ENCODE measurements at places on chromosomes 4 and X.
A peak's percentile ranks its signal among the peaks of the same experiment; 100 is the strongest.

GRCh38 chr4:84568496-84568895 is 14.4 kb upstream of the CDS1 start:
- DNase-seq, result no peak

- DNase-seq, result no peak
Measured at GRCh38 chr4:71184195-71184781, 154.5 kb upstream of the SLC4A4 start.

GRCh38 chr4:40283968-40284367 is 51.2 kb upstream of the CHRNA9 start:
- peak; percentile 70 for DNase-seq

GRCh38 chrX:139566981-139567380 is 36.4 kb downstream of the F9 start:
- no peak for DNase-seq

- DNase-seq, result no peak
Measured at GRCh38 chrX:72545990-72546389, 26.7 kb downstream of the HDAC8 start.

- no peak for DNase-seq
Measured at GRCh38 chrX:13051167-13051528, 6.7 kb upstream of the FAM9C start.

- no peak for DNase-seq
Measured at GRCh38 chr4:147090486-147090885, 144.8 kb upstream of the TTC29 start.

DNA sequence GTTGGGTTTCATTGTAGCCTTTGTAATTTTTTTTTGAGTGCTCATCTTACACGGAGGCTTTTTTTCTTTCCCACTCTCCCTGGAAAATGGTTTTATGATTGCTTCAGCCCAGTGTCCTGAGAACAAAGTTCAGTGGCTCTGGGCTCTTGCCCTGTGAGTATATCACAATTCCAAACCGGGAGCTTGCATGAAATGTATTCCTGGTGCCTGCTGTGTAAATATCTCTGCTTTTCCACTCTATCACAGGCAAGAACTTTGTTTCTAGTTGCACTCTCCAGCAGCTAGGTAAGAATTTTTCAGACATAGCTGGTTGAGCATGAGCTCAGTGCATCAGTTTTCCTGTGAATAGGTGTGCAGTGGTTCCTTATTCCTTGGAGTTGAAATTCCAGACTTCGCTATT is 60.8 kb downstream of the SUPT20HL2 start:
- no peak for DNase-seq

DNA sequence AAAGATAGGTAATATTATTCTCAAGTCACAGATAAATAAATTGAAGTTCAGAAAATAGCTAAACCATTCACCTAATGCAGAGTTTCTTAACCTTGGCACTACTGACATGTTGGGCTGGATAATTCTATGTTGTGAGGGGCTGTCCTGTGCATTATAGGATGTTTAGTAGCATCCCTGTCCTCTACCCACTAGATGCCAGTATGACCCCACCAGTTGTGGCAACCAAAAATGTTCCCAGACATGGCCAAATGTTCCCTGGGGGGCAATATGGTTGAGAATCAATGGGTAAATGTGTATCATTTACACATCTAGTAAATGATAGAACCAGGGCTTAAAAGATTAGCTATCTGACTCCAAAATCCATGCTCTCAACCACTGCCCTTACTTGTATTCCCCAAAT is 140.9 kb downstream of the COL4A6 start:
- DNase-seq, result no peak

- no peak for DNase-seq
Measured at GRCh38 chr4:5260121-5260520, 208.8 kb downstream of the STK32B start.

- DNase-seq, result no peak
Measured at GRCh38 chrX:13345037-13345436, 25.2 kb upstream of the ATXN3L start.

- DNase-seq, result no peak
Measured at GRCh38 chrX:71637848-71638247, 19.5 kb upstream of the CXCR3 start.

DNA sequence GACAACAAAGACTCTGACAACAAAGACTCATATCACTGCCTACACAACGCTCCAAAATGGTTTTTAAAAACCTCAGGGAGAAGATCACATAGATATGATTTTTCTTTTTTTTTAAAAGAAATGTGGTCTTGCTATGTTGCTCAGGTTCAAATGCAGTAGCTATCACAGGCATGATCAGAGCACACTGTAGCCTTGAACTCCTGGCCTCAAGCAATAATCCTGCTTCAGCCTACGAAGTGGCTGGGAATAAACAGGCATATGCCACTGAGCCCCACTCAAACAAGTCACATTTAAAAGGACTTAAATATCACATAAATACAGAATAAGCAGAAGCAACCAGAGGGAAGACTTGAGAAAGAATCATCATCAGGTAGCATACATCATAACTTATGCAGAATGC is 14.7 kb downstream of the DHX15 start:
- DNase-seq, result no peak

- DNase-seq, result no peak
Measured at GRCh38 chr4:61864286-61864685, 664.2 kb downstream of the ADGRL3 start.

DNA sequence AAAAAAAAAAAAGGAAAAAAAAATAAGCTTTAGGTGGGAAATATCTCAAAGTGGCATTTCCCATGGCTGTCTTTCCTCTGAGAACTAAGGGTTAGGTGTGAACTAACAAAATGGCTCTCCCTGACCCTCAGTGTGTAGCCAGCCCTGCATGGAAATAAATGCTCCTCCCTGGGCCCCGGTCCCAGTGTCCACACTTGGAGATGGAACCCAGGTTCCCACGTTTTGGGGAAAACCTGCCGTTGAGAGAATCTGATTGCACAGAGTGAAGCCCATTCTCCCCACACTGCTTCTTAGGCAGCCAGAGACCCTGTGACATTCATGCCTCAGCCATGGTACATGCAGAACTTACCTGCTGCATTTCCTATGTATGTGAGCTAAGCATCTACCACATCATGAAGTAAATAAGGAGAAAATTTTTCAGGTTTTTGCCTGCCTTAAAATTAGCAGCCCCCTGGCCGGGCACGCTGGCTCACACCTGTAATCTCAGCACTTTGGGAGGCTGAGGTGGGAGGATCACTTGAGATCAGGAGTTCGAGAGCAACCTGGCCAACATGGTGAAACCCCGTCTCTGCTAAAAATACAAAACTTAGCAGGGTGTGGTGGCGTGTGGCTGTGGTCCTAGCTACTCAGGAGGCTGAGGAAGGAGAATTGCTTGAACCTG is 34.5 kb downstream of the HTT-AS start:
- no peak for DNase-seq

- no peak for DNase-seq
Measured at GRCh38 chr4:33802578-33802977, 2441.7 kb downstream of the ARAP2 start.

DNA sequence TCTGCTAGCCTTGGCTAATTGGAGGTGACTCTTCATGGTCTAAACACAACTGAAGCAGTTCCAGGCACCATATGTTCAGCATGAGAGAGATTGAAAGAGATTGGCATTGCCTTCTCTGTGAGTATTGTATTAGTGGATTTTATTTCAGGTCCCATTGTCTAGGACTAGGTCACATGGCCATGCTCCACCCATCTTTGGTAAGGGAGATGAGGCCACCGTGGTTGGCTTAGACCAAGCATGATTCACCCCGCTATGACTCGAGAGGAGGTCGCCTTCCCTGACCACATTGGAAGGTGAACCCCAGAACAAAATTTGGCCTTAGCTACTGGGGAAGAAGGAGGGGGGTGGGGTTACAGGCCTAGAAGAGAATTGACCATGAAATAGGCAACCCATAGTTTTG is 109.9 kb upstream of the BCOR start:
- no peak for DNase-seq

- DNase-seq, result no peak
Measured at GRCh38 chr4:186792728-186793366, 69.2 kb upstream of the FAT1 start.

Data from stimulated activated CD4-positive, alpha-beta T cell treated with anti-CD3 and anti-CD28 coated beads, TNF-alpha, amount 100 ng/mL, for 1 hour (primary cell).